ENCODE measurements at places on chromosomes 11 and 22.

DNA sequence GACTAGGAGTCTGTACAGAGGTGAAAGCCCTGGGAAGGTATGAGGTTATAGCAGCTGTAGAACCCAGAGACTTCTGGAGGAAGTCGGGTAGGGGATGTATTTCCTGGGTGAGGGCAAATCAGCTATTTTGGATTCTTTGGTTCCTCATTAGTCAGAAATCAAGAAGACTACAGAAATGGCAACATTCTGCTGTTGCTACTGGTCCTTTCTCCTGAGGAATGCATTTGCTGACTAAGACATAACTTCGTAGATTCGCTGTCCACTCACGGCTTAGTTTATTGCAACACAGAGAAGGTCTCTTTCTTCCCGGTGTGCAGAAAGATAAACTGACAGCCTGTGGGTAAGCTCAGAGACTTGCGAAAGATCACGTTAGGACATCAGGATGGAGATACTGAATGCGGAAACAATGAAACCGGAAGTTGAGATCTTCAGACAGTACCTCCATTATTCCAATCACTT is 25.3 kb upstream of the SESN3 start:
- no peak for DNase-seq

- no peak for DNase-seq
These were observed 73.6 kb downstream of the SIK2 start for GRCh38 chr11:111675891-111676290.

DNA sequence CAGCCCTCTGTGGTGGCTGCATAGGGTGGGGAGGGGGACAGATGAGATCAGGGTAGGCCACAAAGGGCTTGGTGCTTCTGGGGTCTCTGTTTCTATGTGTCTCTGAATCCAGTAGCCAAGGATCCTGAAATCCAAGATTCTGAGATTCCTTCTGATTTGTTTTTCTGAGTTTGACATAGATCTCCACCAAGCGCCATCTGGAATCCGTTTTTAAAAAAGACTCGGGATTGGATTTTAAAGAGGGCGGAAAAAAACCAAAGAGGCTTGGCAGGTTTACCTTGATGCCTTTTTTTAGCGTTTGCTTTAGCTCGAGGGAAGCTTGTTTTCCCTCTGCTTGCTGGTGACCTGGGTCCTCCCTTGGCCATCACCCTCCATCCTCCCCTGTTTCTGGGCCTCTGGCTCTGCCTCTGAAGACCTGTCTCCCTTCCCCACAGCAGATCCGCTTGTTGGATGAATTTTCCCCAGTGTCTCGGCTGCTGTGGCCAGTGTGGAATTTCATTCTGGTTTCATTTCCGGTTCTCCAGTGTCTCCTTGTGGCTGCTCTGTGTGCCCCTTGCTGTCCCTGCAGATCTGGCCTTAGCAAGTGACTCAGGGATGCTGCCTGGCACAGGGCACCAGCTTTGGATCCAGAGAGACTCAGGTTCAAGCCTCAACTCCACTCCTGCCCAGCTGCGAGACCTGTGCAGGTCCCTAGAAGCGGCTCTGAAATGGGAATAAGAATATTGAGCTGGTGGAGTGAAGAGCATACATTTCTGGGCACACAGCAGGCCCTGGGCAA is 15.1 kb downstream of the SYNGR1 start:
- DNase-seq = no peak

GRCh38 chr11:96097844-96098421 is 174.0 kb upstream of the MTMR2 start:
- DNase-seq = no peak

DNA sequence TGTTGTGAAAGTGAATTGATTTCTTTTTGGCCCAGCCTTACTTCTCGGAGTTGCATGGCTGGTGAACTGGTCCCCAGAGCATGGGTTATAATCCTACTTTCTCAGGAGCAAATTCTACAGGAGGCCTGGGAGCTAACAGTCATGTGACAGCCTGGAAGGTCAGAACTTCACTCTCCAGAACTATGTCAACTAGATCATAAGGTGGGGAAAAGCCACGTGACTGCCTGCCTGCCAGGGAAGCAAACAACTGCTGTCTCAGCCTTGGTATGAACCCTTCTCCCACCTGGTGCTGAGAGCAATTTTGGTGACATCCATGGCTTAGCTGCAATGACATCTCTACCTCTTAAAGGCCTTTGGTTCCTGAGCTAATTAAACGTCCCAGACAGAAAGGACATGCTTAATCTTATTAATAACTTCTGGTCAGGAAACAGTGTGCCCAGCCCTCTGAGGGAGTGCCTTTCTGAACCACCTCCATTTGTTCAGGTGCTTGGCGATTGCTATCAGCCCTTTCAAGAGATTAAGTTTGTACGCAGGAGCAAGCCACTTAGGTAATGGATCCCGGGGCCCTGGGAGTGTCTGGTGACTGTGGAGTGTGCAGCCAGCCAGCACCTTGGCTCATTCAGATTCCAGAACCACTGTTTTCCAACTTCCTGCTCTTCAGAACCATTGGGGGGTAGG is 1.4 kb upstream of the CREB3L1 start:
- DNase-seq = no peak

DNA sequence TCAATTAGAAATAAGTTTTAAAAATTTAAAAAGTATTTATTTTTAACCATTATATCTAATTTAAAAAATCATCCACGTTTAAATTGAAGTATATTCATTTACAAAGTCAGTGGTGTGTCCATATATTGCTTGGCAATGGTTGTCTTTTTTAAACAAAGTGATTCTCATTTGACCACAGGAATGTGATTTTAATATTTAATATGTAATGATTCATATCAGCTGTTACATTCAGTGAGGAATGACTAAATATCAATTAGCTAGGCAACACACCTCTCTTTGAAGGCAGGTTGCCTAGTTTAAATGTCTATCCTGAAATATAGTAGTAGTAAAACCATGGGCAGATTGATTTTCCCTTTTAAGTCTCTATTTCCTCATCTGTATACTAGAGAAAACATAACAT is 392.2 kb upstream of the CCDC179 start:
- no peak for DNase-seq

DNA sequence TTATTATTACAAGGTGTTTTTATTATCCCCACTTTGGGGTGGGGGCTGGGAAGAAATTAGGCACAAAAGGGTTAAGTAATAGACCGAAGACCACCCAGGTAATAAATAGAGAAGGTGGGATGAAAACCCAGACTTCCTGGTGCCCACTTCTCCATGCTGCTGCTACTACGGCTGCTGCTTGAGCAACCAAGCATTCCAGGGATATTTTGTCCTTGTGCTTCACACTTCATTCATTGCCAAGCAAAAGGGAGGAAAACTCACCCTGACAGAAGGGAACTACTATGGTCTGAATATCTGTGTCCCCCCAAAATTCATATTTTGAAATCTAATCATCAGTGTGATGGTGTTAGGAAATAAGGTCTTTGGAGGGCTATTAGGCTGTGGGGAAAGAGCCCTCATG is 470.9 kb upstream of the API5 start:
- DNase-seq = no peak
